ENCODE measurements at places on chromosomes 3 and 15. TPM values are rescaled to one million over a fixed set of nuclear protein-coding genes. Genes with fewer than 3 reads are reported as not detected.
A peak's percentile ranks its signal among the peaks of the same experiment; 100 is the strongest.

DNA sequence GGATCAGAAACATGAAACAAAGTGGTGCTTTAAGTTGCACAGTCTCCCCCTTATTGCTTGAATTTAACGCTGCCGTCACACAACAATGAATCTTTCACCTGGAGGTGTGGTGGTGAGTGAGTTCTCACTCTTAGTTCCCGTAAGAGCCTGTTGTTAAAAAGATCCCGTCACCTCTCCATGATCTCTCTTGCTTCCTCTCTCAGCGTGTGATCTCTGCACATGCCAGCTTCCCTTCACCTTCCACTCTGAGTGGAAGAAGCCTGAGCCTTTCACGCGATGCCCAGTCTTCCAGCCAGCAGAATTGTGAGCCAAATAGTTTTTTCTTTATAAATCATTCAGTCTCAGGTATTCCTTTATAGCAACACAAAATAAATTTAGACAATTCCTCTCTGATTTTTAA, 136.7 kb upstream of the CHL1 start:
- no peak for DNase-seq

GRCh38 chr3:47741925-47742324, 39.8 kb downstream of the SMARCC1 start:
- no peak for DNase-seq

- peak; percentile 45 for DNase-seq
Observed at GRCh38 chr3:108035751-108036150, 55.1 kb downstream of the CD47 start.

GRCh38 chr3:101495552-101495951, 17.5 kb downstream of the SENP7 start:
- no peak for DNase-seq

DNA sequence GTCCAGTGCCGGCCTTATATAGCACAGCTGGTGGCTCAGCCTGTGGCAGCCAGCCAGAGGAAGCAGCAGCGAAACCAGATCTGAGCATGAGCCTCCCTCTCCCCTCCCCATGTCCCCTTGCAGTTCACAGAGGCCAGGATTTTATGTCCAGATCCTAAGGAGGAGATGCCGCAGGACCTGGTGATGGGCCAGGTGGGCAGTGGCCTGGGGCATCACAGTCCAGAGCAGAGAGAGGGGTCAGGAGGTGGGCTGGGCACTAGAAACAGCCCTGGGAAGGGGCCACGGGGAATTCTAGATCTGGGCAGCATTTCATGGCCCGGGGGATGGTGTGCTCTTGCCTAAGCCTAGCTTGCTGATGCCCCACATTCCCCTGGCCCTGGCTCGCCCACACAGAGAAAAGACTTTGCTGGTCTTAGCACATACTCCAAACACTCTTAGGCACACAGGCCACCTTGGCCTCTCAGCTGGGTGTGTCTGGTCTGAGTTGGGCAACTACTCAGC, 259 bp upstream of the CILP start:
- peak; percentile 47 for DNase-seq

- DNase-seq, result no peak
Observed at GRCh38 chr15:67782691-67782991, 42.7 kb upstream of the SKOR1 start.

GRCh38 chr15:47367726-47368390, 349.4 kb upstream of the SEMA6D start:
- no peak for DNase-seq

DNA sequence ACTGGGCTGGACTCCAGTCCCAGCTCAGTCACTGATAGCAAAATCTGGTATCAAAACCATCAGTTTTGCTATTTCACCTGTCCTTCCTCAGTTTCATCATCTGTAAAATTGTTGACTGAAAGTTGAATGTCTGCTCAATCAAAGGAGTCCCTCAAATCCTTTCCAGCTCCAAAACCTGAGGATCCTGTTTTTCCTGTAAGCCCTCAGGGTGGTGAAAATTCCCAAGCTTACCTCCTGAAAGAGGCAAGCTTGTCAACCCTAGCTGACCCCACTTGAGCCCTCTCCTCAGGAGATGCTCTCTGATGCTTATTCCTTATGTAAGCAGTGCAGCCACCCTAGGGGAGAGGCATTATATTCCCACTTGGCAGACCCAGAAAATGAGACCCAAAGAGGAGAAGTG, 82.6 kb downstream of the HMG20A start:
- DNase-seq, result no peak

- DNase-seq, result no peak
Observed at GRCh38 chr15:88979674-88980073, 66.5 kb upstream of the MFGE8 start.

DNA sequence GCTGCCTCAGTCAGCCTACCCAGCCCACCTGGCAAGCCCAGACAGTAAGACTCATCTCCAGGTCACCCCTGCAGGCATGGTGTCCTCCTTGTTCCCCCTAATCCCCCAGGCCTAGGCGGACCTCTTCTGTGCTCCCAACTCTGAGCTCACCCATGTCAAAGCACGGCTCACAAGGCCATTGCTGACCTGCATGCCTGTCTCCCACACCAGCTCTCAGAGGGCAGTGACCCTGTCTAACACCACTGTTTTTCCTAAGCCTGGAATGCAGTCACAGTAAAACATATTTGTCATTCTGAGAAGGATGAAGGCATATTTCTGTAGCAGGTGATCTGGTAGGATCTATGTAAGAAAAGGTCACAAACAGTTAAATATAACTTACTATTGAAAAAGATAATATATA, 110.3 kb upstream of the HACD2 start:
- DNase-seq, result no peak

GRCh38 chr3:168341956-168342936, 246.5 kb upstream of the GOLIM4 start:
- DNase-seq, result no peak

DNA sequence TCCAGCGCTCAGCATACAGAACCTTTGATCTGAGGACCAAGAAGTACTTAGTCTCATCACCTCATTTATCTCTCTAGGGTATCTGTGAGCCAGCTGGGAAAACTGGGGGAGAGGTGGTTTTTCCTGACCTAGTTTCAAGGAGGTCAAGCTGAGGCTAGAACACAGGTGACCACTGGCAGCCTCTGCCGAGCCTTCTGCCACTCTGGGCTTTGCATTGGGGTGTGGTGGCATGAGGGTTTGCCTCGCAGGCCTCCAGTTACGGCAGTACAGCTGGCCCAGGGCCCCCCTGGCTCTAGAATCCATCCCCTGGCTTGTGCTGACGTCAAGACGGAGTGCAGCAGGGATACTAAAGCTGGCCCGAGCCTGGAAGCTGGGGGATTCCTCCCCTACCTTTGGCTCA, 34.7 kb upstream of the CDCP1 start:
- DNase-seq, result no peak

TMEM40 gene
- 6.5 TPM for total RNA-seq

SV2B gene
- 1.2 TPM for total RNA-seq

TUSC7 gene
- not detected for total RNA-seq

CFAP20DC gene
- 0.24 TPM for total RNA-seq

JMJD7 gene
- total RNA-seq, result 11.7 TPM

IL17RC gene
- 33.2 TPM for total RNA-seq

Data from left cardiac atrium (tissue), 4 donors.